ENCODE measurements at places on chromosomes 7 and 10.

GRCh38 chr10:90125456-90126255 lies 424.3 kb downstream of the KIF20B start:
- DNase-seq = no peak

GRCh38 chr10:101859530-101859929 lies 15.9 kb upstream of the KCNIP2 start:
- DNase-seq = no peak

GRCh38 chr7:84591897-84592296 lies 397.3 kb upstream of the SEMA3A start:
- DNase-seq = no peak

DNA sequence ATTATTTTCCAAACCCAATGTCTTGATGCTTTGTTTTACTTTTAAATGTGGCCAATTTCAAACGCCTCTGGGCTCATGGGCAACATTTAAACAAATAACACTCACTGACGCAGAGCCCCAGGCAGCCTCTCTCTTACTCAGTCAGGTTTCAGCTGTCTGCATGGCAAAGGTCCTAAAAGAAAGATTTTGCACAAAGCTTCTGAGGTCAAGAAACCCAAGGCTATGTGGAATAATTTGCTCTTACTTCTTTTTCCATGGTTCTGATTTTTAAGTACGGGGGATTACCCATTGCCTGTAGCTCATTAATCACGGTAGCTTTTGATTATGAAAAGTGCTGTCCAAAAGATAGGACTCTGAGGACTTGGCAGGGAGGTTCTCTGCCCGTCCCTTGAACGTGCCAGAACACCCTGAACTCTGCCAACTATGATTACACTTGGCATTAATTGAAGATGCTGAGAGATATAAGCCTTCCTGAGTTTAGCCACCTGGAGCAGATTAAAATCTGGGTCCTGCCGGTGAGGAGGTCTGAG lies 14.1 kb upstream of the MSRB2 start:
- no peak for DNase-seq

GRCh38 chr10:114498413-114499111 lies 94.3 kb upstream of the AFAP1L2 start:
- DNase-seq = no peak

- DNase-seq = no peak
These were observed 771 bp upstream of the ADIRF start for GRCh38 chr10:86967481-86967941.

GRCh38 chr10:128776673-128777252 lies 650.5 kb upstream of the MKI67 start:
- no peak for DNase-seq

DNA sequence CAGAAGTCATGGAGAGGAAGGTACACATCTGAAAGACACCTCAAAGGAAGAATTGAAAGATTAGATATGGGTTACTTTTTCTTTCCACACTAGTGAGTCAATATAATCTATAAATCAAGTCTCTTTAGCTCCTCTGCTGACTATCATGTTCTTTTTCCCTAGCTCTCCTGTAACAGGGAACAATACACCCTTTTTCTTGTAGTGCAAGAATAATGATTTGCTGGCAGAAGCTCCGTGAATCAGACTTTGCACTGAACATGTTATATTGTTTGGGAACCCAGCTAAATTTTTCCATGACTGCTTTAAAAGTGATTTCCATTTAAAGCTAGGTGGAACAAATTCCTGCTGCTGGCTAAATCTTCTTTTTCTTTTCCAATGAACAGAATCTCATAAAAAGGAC lies 756.6 kb upstream of the C7orf33 start:
- DNase-seq = no peak

DNA sequence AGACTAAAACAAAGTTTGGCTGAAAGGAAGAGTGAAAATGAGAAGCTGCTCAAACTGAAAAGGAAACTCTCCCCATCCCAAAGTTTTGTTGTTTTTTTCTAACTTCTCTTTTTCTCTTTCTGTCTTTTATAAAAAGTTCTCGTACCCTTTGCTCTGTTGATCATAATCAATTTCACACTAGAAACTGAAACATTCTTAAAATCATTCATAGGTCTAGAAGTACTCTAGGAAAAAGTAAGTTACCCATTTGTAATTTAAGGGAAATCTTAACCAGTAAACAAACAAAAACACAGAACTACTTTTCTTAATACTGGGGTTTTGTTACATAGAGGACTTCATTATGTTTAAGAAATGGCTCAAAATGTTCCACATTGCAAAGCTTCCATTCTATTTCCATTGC lies 339.8 kb downstream of the SEMA3D start:
- no peak for DNase-seq

GRCh38 chr7:80187279-80187678 lies 52.6 kb downstream of the GNAI1 start:
- DNase-seq = no peak

DNA sequence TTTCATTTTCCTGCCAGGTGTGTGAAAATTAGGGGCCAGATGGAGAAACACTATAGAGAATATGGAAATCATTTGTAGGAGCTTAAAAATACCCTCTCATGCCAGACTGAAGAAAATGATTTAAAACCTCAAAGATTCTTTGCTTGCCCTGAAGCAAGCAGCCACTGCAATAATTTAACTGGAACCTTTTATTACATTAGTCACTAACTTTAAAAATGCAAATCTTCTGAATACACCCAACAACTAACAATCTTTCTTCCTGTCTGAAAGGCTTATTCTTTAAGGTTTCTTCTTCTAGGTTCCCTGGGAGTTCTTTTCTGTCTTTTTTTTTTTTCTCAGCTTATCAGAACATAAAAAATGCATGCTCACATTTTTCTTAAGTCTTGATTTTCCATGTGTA lies 238.5 kb upstream of the KMT2E start:
- DNase-seq = no peak

Data from keratinocyte (primary cell).